ENCODE measurements at places on chromosomes 1 and 21.
A peak's percentile ranks its signal among the peaks of the same experiment; 100 is the strongest.

- DNase-seq = no peak
These were observed 84.2 kb downstream of the FAM78B start for GRCh38 chr1:166082601-166083000.

DNA sequence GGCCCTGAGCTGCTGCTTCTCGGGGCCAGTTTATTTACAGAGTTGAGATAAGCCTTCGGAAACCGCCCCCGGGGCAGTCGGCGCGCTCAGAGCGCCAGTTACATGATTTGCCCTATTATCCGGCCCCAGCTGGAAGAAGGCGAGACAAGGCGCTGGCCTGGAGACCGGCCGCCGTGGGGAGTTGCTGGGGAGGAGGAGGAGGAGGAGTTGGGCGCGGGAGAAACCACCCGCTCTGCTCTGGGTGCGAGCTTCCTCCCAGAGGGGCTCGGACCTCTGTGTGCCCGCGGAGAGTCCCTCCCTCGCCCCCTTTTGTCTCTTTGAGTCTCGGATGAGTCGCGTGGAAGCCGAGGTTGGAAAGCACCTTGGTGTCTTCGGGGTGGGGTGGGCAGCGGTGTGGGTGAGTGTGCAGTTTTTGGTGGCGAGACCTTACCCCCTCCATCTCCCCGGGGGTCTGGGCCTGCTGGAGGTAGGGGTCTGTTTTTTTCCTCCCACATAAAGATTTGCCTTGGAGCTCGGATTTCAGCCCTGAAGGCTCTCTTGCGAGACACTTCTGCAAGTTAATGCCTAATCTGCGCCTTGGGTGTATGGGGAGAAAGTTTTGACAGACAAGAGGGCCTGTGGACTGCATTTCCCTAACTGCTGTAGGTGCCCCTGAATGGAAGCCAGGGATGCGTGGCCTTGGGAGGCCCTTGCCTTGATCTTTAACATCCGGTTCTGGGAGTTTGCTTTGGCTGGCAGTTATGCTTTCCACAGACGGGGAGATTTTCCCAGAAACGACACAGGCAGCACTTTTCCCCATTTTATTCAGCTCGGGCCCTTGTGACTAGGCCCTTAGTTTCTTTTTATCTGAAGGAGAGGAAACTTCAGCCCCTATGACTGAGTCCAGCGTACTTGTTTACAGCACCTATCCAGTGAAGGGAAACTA lies 80.0 kb downstream of the NDUFS5 start:
- peak; percentile 21 for DNase-seq

GRCh38 chr1:22533244-22533895 lies 29.9 kb upstream of the EPHA8 start:
- DNase-seq = no peak

GRCh38 chr1:115168026-115168425 lies 78.7 kb upstream of the TSPAN2 start:
- DNase-seq = no peak

- DNase-seq = no peak
These were observed 82.9 kb downstream of the CENPF start for GRCh38 chr1:214685906-214686305.

DNA sequence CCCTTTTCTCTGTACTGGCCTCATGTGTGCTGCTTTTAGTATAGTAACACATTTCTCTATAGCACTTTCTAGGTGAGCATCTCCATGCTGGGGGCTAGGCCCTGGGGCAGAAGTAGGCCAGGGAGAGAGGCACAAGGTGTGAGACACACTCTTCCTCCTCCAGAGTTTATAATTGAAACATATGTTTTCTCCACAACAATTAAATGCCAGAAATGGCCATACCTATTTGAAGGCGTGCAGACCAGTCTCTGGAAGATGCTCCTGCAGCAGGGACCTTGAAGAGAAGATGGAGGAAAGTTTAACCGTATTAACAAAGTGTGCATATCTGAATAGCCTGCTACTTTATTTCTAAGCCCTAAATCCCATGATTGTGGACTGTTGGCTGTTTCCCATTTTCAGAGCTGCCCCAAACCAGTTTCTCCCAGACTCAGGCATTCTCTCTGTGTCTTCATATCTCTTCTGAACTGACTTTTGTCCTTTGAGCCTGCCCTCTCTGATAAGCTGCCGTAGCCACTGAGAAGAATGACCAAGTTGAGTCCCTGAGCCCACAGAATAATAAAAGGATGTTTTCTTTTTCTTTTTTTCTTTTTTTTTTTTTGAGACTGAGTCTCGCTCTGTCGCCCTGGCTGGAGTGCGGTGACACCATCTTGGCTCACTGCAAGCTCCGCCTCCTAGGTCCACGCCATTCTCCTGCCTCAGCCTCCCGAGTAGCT lies 81.3 kb downstream of the LRRC8D start:
- no peak for DNase-seq

- no peak for DNase-seq
These were observed 33.4 kb downstream of the CYP2J2 start for GRCh38 chr1:59892841-59893811.

GRCh38 chr1:145826030-145826429 lies 2.0 kb downstream of the POLR3C start:
- no peak for DNase-seq

GRCh38 chr1:160261893-160262794 lies at the start of gene DCAF8:
Gene DCAF8, minus strand, starts transcription at chr1:160262549. Its CDS starts 18,541 bp downstream, at chr1:160244008.
- DNase-seq = peak; percentile 94

GRCh38 chr1:41539999-41540398 lies 55.5 kb upstream of the EDN2 start:
- DNase-seq = no peak

DNA sequence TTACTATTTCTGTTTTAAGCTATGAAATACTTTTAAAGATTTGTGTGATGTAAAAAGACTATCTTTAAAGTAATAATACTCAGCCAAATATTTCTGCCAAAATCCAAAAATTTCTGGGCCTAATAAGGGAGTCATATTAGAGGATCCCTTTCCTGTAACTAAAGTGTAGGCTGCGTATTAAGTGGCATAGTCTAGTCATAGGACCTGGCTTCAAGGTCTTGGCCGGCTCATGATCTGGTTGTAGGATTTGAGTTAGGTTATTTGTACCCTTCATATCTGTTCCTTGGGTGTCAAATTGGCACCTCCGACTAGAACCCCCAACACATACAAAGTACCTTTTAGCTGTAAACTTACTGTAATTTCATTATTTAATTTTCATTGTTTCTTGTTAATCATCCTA lies 107.8 kb downstream of the DYRK1A start:
- no peak for DNase-seq

DNA sequence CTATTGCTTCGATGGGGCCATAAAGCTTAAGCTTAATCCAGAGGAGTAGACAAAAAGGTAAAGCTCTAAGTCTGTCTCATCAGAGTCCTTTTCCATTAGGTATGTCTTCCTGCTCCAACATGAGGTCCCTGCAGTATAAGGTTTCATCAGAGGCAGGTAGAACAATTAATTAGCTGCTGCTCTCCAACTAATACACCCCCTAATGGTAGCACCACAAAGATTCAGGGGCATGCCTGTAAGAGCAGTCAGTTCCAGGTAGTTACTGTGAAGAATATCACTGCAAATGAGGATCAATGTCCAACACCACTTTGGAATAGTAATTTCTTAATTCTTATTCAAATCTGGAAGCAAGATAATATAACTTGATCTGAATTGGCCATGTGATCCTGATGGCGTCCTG lies 160.3 kb upstream of the ESRRG start:
- no peak for DNase-seq

DNA sequence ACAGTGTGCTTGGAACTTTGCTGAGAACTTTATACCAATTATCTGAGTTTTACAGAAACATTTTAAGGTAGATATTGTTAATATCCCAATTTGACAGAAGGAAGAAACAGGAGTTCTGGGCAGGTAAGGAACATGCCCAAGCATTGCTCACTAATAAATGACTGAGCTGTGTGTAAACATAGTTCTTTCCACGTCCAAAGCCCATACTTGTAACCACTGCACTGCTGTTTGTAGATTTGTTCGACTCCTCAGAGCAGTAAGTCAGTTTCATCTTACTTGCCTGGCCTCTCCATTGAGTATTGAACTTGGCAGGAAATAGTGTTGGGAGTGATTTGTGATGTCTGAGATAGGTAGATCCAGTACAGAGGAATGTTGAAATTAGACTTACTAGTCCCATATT lies 335.1 kb downstream of the KIF26B start:
- no peak for DNase-seq

- DNase-seq = no peak
These were observed 62.6 kb upstream of the FAM20B start for GRCh38 chr1:178962853-178963711.

- DNase-seq = peak; percentile 91
These were observed at the start of gene ZFP69 for GRCh38 chr1:40476924-40477677. Gene ZFP69, plus strand, starts transcription at chr1:40477290. Its CDS starts 2,072 bp downstream, at chr1:40479362.

GRCh38 chr1:163170975-163171676 lies 31.6 kb downstream of the RGS5 start:
- no peak for DNase-seq

DNA sequence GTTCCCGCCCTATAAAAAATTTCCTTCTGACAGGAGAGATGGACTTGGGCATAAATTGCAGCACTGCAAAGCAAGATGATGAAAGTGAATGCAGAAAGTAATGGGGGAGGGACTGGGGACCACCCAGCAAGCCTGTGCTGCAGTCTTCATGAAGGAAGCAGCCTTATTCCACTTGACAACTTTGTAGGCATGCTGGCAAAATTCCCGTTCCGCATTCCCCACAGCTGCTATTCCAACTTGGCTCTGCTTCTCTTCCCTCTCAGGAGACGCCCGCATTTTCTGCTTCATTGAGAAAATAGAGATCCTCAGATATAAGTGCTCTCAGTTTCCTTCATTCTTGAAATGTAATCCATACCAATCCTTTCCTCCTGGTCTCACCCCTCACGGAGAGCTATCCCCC lies 2.4 kb downstream of the HMGB4 start:
- DNase-seq = no peak

- no peak for DNase-seq
These were observed 10.1 kb upstream of the TFF1 start for GRCh38 chr21:42376338-42376982.

DNA sequence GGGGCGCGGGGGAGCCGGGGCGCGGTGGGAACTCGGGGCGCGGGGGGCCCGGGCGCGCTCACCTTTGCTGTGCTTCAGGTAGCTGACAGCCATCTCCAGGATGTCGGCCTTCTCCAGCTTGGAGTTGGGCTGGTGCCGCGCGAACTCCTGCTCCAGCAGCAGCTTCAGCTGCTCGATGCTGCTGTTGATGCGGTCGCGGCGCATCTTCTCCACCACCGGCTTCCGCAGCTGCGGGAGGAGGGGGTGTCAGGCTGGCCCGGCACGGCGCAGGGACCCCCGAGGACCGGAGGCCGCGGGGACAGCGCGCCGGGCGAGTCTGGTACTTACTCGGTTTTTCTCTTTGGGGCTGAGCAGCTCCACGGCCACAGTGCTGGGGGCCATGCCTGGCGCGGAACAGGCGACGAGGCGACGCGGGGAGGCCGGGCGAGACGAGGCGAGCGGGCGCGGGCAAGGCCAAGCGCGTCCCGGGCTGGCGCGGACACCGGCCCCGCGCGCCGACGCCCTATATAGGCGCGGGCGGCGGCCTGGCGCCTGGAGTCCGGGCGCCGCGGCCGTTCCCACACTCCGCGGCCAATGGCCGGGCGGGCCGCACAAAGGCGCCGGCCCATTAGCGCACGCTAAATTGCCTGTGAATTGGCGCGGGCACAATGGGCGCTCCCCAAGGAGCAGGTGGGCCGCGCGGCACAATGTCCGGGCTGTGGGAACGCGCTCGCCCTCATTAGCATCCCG lies at the start of gene HES5:
Gene HES5 (minus strand): TSS at position 480 of the 729 bp plus-strand sequence. CDS start 99 bp downstream, at position 381.
- no peak for DNase-seq

- DNase-seq = no peak
These were observed 41.9 kb downstream of the CEP170 start for GRCh38 chr1:243213045-243213787.

DNA sequence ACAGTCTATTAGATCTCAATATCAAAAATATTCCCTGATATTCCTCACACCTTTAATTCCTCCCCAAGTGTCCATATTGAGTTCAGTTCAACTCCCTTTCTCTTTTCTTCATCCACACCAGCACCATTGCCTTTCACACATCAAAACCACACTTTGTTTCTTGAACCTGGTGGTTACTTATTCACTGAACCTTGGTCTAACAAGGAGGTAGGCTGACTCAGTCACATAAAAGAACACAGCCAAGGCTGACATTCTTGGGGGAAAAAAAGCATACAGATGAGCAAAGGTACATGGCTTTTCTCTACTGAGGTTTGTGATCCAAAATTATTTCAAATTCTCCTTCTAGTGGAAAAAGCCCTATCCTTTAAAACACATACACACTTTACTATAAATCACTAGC lies 131.7 kb upstream of the USH2A start:
- DNase-seq = no peak

DNA sequence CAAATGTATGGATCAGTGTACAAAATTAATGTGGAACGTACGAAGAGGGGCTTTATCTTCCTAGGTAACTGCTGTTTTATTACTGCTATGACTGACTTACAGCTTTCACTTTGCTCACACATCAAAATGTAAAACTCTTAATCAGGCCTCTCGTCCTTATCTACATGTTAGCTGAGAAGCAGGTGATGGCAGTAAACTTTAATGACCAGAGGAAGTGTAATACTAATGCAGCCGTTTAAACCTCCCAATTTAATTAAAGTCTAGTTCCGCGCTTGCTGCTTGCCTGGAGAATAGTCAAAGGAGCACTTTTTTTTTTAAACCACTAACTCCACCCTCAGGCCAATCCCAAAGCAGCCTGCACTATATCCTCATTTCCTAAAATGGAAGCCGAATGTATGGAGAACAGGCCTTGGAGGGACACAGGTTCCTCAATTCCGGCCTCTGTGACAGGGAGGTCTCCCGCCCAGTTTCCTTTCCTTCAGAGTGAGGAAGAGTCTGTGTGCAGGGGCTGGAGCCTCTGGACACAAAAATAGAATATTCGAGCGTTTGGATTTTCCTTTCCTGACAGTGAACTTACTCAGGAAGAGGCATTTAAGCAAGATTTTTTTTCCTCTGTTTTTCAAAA lies 36.7 kb upstream of the RASAL2 start:
- DNase-seq = no peak

GRCh38 chr1:211903490-211904245 lies 73.1 kb upstream of the LPGAT1 start:
- DNase-seq = no peak

DNA sequence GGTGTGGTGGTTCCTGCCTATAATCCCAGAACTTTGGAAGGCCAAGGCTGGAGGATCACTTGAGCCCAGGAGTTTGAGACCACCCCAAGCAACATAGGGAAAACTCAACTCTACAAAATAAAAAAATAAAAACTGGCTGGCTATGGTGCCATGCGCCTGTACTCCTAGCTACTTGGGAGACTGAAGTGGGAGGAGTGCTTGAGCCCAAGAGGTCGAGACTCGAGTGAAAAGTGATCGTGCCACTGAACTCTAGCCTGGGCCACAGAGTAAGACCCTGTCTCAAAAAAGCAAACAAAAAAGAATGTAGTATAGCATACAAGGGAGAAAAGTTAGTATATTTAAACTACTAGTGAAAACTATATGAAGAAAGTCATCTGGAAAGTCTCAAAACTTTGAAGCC lies 66.7 kb downstream of the ARID4B start:
- DNase-seq = no peak

- DNase-seq = no peak
These were observed 172.2 kb downstream of the HHIPL2 start for GRCh38 chr1:222375701-222376100.

DNA sequence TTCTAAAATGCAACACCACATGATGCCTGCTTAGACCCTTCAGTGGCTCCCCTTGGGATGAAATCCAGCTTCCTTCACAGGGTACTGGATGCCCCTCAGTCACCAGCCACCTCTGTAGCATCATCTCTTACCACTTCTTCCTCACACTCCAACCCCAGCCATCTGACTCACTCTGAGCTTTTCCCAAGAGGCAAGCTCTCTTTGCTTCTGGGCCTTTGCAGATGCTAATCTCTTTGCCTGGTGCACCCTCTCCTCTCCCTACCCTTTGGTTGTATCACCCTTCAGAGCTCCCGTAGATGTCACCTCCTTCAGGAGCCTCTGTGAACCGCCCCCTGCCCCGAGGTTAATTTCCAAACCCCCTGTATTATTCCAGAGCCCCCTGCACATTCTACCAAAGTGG lies 164.8 kb upstream of the ZC3H12A start:
- no peak for DNase-seq

Measured in germinal center (tissue), 1 donor.